ENCODE measurements at places on chromosomes 1 and 21.

- DNase-seq = no peak
Measured at GRCh38 chr1:173996995-173997394, 25.2 kb downstream of the RC3H1 start.

DNA sequence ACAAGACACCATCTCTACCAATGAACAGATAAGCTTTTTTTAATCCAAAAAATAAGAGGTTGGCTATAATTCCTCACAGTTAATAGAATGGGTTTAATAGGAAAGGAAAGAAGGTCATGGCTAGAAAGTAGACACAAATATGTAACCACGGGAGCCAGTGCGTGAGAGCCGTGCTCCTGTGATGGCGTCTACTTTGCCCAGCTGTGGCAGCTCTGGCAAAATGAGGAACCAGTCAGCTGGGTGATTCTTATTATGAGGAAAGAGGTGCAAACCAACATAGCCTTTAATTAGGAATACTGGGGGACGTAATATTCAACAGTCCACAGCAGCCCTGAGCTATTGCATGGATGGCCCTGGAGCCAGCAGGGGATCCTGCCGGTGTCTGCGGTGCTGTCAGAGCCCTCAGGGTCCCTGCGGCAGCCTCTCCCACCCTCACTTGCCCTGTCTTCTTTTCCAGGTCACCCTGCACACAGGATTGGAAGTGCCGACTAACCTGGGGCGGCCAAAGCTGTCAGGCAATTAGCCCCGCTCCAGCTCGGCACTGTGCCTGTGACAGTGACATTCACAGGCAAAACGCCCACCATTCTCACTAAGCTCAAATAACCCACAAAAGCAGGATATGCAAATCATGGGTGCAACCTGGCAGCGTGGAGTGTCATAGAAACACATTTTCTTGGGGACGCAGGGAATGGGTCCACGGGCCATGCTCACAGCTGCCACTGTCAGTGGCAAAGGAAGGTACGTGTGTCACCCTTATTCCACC lies 25.9 kb upstream of the GNPAT start:
- DNase-seq = no peak

DNA sequence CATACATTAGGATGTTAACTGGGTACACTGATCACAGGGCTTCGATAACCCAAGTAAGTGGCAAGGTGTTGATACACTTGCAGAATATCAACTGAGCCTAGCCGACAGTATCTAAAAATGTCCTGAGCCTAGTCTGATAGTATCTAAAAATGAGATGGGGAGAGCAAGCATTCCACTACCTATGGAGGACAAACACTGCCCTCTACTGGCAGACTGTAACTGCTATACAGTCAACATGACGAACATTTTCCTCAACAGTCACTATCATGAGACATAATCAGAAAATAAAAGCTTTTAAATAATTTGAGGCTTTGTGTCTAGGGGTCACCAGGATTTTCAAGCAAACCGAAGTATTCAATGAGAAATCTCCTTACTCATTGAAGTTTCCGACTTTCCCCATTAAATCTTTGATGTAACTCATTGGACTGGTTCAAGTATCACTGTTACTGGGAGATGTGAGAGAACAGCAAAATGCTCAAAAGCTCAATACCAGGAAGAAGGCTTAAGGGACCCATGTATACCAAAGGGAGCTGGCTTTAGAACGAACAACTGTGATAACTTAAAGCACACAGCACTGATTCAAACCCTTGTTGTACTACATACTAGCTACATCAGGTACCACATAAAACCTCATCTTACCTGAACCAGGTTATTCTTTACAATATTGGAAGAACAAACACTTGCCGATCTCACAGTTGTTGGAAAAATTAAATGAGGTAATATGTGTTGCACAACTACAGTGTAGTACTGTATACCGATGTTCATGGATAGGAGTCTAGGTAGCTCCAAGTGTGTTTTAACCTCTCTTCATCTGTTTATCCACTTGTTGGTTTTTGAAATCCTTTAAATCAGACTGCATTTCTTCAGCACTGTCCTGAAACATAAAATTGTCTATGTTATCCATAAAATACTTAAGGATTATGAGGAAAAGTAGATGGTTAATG lies 31.1 kb upstream of the SLC45A3 start:
- peak; percentile 34 for DNase-seq

DNA sequence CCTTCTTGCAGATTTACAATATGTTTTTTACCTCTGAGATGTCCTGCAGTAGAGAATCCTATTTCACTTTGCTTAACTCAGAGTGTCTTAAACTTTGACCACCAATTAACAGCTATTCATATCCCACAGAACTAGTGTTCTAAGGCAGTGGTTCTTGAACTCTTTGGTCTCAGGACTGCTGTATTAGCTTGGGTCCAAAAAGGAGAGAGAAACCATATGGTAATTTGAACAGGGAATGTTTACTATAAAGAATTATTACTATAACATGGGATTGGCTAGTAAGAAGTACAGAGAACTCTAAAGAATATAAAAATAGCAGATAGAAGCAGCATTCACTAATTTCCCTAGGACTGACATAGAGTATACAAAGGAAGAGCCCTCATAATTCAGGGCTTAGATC lies 31.6 kb downstream of the FAM177B start:
- DNase-seq = no peak

DNA sequence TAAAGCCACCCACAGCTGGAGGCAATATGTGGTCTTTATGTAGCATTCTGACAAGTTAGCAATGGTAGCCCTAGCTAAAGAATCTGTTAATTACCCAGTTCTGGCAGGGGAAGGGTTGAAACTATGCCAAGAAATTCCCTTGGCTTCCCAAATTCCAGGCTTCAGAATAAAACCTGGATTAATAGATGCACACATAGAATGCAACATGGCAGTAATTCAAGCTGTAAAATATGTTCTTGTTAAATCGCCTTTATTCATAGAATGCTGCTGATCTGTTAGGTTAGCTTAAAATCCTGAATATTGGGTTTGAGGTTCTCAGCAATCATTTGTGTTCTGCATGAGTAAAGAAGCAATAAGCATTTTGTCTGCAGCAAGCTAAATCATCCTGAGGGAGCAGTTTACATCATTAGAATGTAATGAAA lies 80.1 kb downstream of the ZNF326 start:
- no peak for DNase-seq

- DNase-seq = no peak
Measured at GRCh38 chr1:1788646-1789431, 10.6 kb upstream of the NADK start.

DNA sequence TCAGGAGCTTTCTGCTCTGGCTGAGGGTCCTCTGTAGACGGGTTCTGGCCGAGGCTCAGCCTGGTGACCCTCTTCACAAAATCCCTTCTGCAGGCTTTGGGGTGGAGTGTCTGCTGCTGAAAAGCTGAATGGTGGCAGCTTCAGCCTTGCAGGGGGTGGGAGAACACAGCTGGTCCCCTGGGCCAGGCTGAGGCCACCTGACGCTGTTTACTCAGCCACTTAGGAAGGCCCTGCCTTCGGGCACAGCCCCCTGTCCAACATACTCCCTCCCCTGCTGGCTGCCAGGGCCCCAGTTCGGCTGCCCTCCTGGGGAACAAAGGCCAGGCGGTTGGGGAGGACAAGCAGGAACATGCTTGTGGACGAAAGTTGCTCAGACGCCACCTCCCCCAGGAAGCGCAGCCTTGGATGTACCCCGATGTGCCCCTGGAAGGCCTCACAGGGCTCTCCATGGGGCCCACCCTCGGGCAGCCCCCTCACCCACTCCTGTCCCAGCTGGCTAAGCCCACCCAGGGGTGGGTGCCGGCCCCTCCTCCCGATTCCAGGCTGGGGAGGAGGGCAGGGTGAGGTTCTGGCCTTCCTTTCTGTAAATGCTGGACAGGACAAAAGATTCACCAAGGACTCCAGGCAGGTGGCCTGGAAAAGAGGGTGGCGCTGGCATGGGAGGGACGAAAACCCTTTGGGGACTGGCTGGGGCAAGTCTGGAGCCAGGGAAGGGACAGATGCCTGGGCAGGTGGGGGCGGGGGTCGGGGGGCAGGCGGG lies at the start of gene ANKRD65:
ANKRD65 (minus strand) TSS at position 130 of the 760 bp plus-strand sequence. CDS start 271 bp downstream, outside the sequence.
- DNase-seq = no peak

DNA sequence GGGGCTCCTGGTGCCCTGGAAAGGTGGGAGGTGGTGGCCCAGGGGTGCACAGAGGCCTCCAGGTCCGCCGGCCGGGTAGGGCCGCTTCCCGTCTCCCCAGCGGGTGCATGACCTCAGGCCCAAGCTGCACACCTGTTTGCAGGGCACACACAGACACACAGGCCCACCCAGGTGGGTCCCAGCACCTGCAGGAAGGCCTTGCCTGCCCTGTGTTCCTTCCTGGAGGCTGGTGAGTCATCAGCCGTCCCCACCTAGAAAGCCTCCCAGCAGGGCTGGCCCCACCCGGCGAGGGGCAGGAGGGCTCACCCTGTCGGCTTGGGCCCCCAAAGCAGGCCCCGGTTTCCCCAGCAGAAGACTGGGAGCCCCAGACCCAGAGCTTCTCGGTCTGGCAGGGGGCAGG lies 23.6 kb upstream of the TTLL10 start:
- no peak for DNase-seq

- no peak for DNase-seq
Measured at GRCh38 chr1:248702714-248703113, at the start of gene OR14I1. Gene OR14I1 (minus strand): TSS chr1:248702766.

DNA sequence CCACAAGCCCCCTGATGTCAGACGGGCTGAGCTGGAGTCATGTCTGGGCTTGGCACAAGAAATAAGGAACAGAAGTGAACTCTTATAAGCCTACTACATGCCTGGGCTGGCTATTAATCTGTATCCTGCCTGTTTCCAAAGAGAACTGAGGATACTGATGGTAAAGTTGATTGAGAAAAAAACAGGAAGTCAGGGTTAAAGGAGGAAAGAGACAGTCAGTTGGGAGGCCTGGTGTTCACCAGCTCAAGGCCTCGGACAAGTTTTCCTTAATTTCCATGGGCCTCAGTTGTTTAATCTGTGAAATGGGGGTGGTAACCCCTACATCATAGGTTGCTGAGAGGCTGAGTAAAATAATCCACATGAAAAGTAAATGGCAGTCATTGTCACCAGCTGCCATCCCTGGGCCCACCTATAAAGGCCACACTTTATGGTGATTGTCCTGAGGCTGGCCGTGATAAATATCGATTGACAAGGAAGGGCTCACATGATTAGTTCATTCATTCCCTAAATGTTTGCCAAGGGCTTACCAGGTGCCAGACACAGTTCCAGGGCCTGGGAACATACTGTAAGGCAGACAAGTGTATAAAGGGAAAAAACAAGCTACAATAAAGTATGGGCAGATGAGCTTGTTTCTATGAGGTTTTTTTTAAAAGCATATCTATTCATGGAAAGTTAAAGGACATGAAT lies 2.8 kb downstream of the ALDH4A1 start:
- DNase-seq = no peak

DNA sequence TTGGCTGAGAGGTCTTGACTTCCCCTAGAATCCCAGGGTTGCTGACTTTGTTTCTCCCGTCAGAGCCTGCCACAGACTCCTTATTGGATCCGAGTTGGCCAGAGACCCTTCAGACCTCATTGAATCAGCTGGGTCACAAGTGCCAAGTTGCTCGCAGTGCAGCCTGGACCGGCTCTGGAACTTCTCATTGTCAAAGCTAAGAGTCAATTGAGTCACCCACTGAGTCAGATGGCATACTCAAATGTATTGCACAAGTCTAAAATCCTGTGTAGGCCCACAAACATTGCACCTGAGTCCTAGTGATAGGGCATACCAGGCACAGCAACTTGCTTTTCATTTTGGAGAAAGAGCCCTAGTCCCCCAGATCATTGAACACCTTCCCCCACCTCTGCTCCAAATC lies 20.4 kb upstream of the SCAF4 start:
- no peak for DNase-seq

DNA sequence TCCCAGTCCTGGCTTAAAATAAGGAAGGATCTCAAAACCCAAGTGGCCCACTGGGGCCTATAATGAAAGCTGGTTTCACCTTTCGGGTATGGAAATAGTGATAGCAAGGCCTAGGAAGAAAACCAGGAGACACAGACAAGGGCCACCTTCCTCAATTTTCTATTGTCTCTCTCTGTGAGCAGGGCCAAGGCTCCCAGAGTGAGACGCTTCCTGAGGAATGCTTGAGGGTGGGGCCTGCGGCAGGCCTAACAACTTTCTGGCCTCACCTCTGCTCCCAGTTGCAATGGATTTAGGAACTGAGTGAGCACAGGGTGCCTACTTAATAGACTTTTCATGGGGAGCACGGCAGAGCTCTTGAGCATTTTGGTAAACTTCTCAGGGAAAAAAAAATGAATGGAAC lies 300.9 kb downstream of the ASTN1 start:
- no peak for DNase-seq

GRCh38 chr1:94061513-94062443 lies 59.2 kb downstream of the ABCA4 start:
- peak; percentile 44 for DNase-seq

DNA sequence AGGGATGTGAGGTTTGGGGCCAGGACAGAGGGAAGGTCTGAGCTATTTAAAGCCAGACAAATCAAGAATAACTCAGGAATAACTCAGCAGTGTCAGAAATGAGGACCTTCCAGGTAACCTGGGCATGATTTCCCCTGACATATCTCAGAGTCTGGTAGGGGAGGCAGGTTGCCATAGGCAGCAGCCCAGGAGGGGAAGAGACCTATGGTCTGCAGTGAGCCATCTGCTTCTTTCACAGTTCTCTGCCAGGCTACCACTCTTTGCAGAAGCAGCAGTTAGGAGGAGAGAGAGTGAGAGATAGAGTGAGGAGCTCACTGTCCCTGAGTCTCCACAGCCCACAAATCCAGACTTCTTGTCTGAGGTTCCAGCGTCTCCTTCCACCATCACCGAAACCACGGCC lies 6.3 kb upstream of the VSIG8 start:
- no peak for DNase-seq

GRCh38 chr1:15928971-15929965 lies 46.6 kb downstream of the ZBTB17 start:
- DNase-seq = no peak

DNA sequence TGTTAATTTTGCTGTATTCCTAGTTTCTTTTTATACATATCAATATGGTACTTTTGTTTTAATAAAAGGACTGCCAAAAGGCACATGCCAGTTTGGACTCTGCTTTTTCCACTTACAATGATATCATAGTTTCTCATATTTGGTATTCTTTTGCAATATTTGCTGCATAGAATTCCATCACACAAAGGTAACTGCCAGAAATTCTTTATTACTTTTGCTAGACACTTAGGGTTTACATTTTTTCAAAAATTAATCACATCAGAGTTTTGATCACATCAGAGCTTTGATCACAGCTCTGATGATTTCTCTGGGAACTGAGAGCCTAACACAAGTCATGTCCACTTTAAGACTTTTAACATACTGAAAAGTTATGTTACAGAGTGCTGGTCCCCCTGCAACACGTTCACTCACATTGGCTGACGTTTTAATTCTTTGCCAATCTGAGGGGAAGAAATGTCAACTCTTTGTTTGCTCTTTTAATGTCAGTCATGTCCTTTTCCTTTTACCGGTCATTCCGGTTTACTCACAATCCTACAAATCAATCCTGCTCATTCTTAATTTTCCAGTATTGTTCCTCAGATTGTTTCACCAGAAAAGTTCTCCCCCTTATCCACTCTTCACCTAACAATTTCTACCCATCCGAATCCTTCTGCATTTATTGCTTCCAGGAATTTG lies 1.1 kb upstream of the CD46 start:
- DNase-seq = no peak

DNA sequence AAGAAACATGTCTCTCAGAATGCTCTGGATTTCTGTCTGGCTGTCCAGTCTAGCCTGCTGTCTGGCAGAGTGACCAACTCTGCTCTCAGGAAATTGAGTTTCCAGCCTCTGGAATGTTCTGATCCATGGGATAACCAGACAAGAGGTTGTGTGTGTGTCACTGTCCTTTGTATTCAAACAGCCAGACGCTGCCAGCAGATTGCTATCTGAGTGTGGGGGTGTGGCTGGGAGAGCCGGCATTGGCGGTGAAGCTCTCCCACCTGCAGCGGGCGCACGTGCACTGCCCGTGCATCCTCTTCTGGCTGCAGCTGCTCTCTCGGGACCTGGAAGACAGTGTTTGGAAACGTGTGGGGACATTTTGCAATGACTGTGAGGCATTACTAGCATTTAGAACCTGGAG lies 26.1 kb downstream of the PKP1 start:
- DNase-seq = no peak

All from progenitor cell of endocrine pancreas (in vitro differentiated cells).